ENCODE measurements at places on chromosomes 12 and 14.

GRCh38 chr14:68952531-68953195, 26.4 kb downstream of the ACTN1 start:
- DNase-seq: no peak

- no peak for DNase-seq
These were observed 463.8 kb downstream of the PRKD1 start for GRCh38 chr14:29463727-29464395.

GRCh38 chr12:130633771-130634170, 82.3 kb downstream of the RIMBP2 start:
- peak; percentile 95 for DNase-seq

DNA sequence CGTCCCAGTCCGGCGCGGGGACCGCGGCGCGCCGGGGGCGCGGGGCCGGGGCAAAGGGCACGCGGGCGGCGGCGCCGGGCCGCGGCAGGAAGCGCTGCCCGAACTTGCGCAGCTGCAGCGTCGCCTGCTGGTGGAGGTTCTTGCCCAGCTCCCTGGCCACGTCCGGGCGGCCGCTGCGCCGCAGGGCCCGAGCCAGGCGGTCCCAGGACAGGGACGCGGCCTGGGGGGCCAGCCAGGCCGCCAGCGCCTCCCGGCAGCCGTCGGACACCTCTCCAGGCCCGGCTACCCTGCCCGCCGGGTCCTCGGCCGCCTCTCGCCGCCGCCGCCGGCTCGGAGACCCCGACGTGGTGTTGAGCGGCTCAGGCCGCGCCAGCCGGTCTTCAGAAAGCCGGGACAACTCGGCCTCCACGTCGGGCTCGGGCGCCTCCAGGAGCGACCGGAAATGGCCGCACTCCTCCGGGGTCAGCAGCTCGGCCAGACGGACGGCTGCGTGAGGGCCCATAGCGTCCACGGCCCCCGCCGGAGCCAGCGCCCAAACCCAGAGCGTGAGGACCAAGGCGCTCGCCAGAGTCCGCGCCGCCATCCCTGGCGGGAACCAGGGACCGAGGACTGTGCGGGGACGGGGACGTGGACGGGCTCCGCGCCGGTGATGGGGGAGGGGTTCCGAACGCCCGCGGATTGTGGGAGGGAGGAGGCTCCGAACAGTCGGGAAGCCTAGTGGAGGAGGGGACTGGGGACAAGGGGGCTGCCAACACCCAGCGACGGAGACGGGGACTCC, 34.0 kb downstream of the FIGNL2 start:
- DNase-seq: peak; percentile 69

- no peak for DNase-seq
These were observed 56.4 kb upstream of the PIWIL1 start for GRCh38 chr12:130281153-130281799.

- DNase-seq: no peak
These were observed 839 bp downstream of the CLEC9A start for GRCh38 chr12:10031321-10031720.

DNA sequence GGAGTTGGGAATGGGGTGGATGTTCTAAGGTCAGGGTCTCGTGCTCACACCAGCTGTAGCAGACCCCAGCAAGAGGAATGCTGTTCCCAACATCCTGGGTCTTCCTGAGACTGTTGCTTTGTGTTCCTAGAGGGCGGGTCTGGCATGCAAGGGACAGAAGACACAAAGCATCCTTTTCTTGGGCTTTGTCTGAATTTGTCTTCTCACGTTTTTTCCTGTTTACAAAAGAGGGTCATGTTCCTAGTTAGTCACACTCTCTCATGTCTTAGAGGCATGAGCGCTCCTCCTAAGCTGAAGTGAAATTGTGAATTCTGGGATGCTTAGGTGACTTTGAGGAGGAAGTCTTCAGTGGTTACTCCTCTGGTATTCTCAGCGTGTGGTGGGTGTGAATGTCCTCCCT, 9.6 kb upstream of the TAMALIN start:
- DNase-seq: no peak
